Naive thymus-derived CD8-positive, alpha-beta T cell (primary cell): ENCODE measurements at places on chromosomes 13 and 19. TPM values are rescaled to one million over a fixed set of nuclear protein-coding genes. Genes with fewer than 3 reads are reported as not detected.

PEX11G gene
- 2.3 TPM for polyA plus RNA-seq

PALM gene
- not detected for polyA plus RNA-seq

FOXA3 gene
- polyA plus RNA-seq = not detected

DNA sequence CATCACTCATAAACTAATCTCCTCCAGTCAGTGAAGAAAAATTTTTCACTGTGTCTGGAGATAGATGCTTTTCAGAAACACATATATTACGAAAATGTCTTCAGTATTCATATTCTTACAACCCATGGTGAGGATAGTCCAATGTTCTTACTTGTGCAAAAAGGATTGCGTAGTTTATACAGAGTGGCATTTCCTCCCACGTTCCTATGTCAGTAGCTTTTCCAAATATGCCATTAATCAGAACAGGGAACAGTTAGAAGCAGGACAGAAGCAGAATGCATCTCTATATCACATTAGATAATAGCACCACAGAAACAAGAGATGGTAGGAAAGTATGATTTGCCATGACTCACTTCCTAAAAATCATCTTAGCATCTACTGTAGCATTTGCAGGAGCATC is 282.9 kb downstream of the SLITRK5 start:
- no peaks in the 10 kb centered on the region for H3K36me3 ChIP-seq
- no peak for DNase-seq
- H3K4me1 ChIP-seq = no peaks in the 10 kb centered on the region

DNA sequence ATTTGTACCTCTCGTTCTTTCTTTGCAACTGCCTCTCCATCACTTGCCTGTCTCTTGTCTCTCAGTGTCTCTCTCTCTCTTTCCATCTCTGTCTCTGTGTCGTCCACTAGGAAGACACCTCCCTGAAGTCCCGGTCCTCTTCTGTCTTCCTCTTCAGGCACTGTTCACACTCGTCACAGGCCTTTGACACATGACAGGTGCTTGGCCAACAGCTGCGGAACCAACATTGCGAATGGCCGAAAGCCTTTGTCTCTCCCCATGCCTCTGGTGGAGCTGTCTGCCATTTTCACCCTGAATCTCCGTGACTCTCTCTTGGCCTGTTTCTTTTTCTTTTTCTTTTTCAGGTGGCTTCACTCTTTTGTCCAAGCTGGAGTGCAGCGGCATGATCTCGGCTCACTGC is 2.8 kb downstream of the HIPK4 start:
- peaks cover 3% of the 10 kb centered on the region for H3K27me3 ChIP-seq
- H3K4me1 ChIP-seq = peaks cover 6% of the 10 kb centered on the region
- H3K27ac ChIP-seq = no peak overlapping the region

DNA sequence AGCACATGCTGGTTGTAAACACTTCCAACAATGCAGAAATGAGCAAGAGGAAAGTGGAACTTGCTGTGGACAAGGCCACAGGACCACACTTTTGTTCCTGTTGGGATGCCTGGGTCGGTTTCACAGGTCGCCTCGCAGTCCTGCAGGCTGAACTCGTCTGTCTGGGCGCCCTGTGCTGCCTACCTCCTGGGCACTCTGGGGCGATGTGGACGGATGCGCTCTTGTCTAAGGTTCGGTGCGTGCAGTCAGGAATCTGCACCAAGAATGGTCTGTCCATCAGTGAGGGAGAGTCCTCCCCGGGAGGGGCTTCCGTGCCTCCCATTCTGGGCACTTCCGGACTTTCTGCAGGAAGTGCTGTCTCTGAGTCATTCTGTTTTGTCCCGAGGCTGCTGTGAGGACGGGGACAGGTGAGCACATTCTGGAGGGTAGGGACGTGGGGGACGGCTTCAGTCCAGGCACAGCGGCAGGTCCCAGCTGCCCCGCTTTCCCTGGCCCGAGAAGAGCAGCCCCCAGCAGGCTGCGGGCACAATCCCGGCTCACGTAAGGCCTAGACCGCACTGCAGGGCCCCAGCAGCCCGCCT is 24.1 kb upstream of the SLITRK1 start:
- no peak overlapping the region for H3K4me3 ChIP-seq
- no peak for DNase-seq
- H3K36me3 ChIP-seq = no peaks in the 10 kb centered on the region
- H3K27ac ChIP-seq = no peak overlapping the region
